ENCODE measurements at places on chromosomes 6 and 20.

DNA sequence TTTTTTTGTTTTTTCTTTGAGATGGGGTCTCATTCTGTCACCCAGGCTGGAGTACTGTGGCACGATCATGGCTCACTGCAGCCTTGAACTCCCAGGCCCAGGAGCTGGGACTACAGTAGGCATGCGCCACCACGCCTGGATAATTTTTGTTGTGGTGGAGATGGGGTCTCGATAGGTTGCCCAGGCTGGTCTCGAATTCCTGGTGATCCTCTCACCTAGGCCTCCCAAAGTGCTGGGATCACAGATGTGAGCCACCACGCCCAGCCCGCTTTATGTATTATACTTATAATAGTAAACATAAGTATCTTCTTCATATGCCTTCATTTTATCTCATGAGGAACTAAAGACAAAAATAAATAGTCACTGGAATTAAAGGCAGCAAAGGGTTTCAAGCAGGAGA lies 63.5 kb downstream of the GINS1 start:
- DNase-seq: no peak

DNA sequence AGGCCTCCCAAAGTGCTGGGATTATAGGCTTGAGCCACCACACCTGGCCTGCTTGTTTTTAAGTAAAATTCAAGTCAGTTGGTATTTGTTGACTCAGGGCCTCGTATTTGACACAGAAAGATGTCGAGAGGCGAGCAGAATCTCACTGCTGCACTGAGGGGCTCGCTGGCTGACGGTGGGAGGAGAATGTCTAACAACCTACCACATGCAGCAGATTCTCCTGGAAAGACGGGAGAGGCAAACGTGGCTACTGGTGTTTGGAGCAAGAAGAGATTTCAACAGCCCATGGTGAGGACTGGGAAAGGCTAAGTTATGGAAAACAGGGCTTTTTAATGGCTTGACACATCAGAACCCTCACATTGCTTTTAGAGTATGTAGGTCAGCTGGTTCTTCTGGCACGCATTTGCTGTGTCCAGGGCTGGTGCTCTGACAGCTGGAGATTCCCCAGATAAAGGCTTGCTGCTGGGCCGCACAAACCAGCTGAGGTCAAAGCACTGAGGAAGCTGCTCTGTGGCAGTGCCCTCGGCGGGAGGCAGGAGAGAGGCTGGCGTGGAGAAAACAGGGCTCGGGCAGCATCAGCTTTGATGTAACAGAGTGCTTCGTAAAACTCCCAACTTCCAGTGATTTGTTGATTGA lies 84.2 kb upstream of the FRMD1 start:
- no peak for DNase-seq

DNA sequence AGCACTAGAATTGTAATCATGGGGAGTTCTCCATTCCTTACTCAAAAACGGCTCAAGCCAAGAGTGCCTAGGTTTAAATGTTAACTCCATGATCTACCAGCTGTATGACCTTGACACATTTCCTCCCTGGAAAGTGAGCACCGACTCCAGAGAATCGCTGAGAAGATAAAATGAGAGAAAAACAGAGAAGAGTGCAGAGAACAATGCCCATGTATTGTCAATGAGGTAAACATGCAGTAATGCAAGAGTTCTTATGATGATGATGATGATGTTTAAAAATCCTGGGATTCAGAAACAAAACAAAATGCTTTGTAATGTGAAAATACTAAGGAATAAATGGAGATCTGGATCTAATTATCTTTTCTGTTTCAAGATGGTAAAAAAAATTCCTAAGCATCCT lies 64.8 kb upstream of the BEND6 start:
- DNase-seq: no peak

DNA sequence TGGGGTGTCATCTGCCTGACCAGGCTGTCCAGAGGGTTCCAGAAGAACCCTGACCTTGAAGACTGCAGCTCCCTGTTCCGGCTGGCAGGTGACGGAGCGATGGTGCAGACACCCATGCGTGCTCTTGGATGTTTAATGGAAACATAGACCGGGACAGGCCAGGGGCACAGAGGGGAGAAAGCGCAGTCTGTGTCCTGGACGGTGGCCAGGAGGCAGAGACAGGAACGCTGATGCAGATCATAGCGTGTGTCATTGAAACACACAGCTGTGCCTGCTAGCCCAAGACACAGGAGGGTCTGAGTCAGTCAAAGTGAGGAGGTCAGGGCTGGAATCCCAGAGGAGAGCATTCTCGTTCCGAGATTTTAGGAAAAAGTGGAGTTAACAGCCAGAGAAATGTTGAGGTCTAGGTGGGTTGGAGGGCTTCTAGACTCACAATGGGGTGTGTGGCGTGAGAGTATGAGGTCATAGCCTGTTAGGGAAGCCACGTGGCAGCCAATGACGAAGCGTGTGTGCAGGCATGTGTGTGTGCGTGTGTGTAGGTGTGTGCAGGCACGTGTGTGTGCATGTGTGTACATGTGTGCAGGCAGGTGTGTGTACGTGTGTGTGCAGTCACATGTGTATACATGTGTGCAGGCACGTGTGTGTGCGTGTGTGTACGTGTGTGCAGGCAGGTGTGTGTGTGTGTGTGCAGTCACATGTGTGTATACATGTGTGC lies 167.0 kb downstream of the ERMARD start:
- DNase-seq: no peak

- no peak for DNase-seq
Measured at GRCh38 chr6:15305496-15305895, 59.6 kb downstream of the JARID2 start.

GRCh38 chr6:157158456-157158855 lies 164.9 kb downstream of the TMEM242 start:
- DNase-seq: no peak

DNA sequence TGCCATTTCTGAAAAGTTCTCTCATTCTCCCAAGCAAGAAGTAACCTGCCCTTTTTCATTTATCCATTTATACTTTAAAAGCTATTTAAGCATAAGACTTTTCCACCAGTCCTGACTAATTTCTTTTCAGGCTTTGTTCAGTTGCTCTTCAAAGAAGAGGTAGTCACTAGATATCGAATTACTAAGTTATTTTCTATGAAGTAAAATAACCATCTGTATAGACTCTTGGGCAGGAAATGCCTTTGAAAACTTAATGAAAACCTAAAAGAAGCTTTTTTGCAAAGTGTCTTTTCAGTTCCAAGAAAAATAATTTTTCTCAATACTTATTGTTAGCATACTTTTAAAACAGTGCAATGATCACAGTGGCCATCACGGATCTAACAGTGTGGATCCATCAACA lies 31.3 kb upstream of the LAMP5 start:
- DNase-seq: no peak

DNA sequence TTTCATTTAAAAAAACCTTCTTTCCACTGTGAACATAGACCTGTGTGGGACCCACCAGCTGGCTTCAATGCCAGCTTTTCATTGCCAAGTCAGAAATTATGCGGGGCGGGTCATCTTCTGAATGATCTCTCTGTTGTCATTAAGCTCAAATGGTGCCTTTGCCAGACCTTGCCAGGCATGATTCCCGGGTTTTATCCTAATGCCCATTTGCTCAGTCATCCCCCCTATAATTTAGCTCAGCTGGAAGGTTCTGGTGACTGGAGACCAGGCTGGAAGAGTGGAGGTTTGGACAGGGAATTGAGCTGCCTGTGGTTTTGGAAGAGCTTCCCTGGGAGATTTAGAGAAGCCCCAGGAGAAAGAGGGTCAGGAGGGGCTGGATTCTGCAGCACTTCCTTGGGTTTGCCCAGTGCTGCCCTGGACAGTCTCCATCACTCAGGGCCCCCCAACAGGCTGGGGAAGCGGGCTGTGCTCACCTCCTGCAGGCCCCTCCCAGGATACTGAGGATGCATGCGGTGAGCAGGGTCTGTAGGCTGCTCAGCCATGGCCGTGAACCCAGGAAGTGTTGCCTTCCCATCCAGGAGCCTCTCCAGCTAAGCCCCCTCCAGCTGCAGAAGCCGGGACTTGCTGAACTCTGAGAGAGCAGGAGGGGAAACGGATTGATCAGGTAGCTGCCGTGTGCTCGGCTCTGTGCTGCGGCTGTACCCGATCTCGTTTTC lies 273.0 kb downstream of the CDH4 start:
- DNase-seq: no peak

DNA sequence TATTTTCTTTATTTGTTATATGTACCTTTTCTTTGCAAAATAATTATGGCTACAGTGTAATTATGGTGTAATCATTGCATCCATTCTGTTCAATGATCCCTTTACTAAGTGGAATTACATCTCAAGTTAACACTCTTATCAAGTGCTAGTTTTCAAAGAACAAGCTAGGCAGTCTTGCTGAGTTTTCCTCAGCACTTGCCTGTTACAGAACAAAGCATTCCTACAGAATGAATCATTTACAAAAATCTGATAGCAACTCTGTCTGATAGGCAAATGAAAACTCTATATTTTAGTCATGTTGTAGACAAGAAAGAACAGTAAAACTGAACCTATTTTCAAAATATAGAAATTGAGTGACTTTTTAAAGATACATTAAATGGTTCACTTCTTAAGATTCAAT lies 109.8 kb upstream of the POU3F2 start:
- DNase-seq: no peak

DNA sequence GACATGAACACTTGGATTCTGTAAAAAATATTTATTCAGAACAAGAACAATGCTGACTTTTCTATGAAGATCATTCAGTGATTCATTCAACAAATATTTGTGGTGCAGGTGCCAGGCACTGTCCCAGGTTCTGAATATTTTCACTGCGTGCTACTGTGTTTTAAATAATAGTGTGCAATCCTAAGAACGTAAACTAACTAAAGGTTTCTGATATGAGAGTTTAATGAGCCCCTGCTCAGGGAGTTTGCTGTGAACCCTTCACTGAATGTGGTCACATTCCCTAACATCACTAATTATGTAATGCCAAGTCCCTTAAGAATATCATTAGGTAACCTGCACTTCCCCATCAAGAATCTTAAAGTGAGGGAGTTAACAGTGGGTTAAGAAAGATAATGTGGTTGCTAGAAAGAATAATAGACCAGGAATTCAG lies 1.7 kb upstream of the TMEM170B start:
- DNase-seq: no peak

- DNase-seq: no peak
Measured at GRCh38 chr6:14224359-14225103, 107.0 kb downstream of the CD83 start.

DNA sequence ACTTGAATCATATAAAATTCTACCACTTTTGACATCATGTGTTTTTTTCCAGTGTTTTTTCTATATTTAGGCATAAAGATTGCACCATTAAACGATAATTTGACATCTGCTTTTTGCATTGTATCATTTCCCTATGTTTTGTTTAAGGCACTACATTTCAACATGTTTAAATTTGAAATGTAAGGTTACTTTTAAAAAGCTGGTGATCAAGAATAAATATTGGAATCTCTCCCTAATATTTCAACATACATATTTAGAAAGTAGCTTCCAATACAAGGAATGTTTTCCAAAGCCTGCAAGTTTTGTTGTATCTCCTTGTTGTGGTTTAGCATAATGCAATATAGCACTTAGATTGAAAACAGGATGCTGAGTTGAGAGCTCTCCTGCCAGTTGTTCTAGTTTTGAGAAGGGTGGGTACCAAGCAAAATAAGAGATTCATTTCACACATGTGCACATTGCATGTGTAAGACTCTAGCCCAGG lies 76.5 kb downstream of the SYNJ2 start:
- no peak for DNase-seq

- DNase-seq: no peak
Measured at GRCh38 chr20:58602124-58602523, 49.0 kb upstream of the STX16 start.

- DNase-seq: no peak
Measured at GRCh38 chr6:153103319-153103655, 27.8 kb downstream of the RGS17 start.

GRCh38 chr20:36815454-36816091 lies 42.0 kb upstream of the DSN1 start:
- DNase-seq: no peak

DNA sequence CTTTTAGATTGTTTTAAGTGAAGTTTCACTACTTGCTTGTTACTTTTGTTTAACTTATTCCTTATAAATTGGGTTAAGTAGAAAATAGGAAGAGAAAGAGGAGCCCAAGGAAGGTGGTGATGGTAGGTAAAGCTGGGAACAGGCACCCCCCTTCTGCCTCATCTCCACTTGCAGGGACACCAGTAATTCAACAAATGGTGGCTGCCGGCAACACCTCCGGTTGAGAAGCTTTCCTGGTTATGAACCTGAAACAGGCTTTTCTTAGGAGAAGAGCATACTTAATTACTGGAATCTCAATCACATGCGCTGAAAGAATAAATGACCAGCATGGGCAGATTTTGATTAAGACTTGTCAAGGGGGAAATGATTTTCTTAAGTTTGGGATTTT lies 158.9 kb upstream of the ZNF217 start:
- no peak for DNase-seq

DNA sequence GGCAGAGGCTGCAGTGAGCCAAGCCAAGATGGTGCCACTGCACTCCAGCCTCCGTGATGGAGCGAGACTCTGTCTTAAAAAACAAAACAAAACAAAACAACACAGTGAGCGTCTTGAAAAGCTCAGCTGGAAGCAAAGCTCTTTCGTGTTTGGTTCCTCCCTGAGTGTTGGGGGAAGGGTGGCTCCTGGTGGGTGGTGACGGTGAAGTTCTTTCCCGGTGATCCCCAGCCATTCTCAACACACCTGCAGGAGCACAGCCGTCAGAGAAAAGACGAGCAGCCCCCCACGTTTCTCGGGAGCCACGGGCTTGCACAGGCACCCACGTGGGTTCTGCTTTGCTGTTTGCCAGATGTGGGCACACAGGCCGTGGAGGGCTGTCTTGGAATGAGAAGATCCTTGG lies 3.2 kb downstream of the BHLHE23 start:
- DNase-seq: no peak

DNA sequence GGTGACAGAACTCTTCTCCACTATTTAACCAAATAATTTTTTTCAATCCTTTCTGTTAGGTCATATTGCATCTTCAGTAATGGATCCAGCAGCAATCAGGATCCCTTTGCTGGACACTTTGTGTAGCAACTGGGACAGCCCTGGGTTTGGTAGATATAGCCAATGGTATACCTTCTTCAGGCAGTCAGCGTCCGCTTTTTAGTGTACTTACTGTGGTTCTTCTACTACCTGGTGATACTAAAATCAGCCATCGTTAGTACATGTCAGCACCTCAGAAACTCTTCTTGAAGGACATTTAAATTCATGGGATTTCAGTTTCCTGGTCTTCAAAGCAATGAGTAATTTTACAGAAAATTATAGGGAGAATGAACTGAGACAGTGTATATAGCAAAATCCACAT lies 93.5 kb downstream of the ADGRG6 start:
- DNase-seq: no peak

DNA sequence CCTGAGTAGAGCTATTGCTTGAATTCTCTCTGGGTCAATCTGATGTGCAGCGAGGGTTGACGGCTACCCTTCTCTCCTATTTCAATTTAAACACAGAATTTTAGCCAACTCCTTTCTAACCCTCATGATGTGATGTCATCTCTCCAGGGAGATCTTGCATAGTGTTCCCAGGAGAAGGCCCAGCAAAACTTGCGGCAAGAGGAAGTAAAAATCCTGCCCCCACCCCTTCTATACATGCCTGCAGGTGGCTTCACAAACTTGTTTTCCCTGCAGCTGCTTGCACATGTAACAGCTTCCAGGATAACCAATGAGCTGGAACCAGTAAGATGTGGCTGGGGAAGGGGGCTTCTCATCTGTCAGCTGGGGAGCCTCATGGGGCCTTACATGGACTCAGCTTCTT lies 169.3 kb upstream of the CDH4 start:
- no peak for DNase-seq

Measured in activated gamma-delta T cell treated with Interleukin-2 at 50 U/mL for 16 hours (primary cell).